ELR (cell line): ENCODE measurements at places on chromosomes 3 and 15.

DNA sequence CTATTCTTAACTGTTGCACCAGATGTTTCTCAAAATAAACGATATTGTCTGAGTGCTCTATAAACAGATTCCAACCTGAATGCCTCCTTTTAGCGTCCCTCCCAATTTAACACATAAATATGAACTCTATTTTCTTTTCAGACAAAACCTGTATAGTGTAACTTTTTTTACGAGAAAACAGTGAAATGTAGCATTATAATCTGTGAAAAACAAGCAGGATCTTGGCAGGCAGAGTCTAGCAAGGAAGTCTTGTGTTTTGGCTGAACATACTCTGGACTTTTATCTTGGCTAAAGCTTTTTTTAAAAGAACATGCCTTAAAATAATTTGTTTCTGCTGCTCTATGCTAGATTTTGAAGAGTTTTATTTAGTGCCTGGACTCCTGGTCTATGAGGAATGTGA, 150.5 kb downstream of the ROBO2 start:
- no peak for DNase-seq

DNA sequence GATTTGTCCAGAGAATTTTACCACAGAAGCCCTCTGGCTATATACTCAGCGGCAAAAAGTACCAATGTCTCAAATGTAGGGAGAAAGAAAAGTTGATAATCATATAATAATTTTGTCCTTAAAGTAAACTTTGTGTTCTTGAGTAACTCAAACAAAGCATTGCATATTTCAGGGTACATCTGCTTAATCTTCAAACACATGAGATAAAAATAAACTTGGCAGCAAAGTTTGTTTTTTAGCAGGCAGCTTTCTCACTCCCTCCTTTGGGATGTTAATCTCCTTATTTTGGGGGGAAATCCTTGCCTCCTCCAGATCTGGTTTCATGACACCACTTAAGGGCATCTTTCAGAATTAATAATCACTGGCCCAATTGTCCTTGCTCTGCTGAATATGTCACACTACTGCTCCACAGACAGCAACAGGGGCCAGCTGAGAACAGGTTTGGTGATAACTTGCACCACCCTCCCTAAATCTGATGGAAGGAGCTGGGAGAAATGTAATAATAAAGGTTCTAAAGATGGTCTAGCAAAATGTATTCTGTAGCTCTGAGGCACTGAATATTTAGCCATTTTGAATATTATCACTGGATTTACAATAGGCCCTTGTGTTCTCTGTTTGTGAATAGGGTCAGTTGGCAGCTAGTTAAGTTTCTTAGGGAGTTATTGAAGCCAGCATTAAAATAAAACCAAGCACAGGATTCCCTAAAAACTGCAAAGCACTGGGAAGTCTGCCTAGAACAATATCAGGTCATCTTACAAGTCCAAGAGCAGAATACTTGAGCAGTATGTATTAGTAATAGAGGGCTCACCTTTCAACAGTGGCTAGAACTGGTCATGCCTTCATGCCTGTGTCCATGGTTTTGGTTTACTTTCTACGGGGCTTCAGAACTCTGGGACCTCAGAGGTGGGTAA, 79.2 kb downstream of the EFL1 start:
- no peak for DNase-seq

DNA sequence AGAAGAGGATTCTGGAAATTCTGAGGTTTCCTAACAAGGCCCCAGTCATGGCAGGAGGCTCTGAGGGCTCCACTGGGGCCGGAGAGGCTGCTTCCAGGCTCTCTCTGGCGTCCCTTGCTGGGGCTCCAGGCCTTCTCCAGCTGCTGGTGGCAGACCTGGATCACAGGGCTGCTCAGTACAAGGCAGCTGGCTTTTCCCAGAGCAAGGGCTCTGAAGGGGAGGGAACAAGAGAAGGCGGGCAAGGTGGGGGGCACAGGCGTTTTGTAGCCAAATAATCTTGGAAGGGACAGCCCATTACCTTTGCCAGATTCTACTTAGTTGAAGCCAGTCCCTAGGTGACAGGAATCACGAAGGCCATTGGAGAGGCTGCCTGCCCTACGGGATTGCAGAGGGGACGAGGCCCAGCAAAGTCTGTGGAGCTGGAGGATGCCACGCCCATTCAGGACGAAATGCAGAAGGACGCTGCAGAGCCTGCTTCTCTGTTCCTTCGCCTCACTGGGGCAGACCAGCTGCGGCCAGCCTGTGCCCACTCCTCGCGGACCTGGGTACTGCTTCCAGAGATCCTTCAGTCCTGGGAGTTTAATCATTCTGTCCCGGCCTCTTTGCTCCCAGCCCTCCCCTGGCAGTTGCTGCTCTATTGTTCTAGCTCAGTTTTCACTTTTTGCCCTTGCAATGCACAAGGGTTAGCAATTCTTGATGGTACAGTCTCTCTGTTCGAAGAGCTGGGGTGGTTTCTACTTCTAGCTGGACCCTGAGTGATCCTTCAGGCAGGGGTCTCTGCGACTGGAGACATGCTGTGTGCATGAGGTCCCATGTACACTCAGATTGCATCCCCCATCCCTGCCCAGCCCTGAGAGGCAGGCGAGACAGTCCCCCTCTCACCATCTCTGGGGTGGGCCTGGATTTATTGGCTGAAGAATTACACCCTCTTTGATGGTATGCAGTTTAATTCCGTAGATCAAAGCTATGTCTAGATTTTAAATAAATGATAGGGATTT, 149.3 kb upstream of the MEF2A start:
- no peak for DNase-seq

DNA sequence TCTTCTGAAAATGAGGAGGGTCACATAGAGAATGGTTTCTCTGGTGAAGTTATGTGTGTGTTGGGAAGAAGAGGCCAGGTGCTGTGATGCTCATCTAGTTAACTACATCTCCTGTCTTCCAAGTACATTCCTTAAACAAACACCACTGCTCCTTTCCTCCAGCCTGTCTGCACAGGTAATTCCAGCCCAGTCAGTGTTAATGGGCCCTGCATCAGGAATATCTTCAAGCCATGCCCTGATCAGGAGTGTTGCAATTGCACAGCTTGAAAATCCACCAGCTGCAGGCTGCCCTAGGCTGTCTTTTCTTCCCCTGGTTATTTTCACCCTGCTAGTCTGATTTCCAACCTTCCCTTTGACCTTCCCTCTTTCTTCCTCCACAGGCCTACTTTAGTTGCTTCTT, 41.9 kb upstream of the LMOD3 start:
- no peak for DNase-seq

GRCh38 chr15:63891079-63891767, 57.5 kb upstream of the HERC1 start:
- peak; percentile 78 for DNase-seq

DNA sequence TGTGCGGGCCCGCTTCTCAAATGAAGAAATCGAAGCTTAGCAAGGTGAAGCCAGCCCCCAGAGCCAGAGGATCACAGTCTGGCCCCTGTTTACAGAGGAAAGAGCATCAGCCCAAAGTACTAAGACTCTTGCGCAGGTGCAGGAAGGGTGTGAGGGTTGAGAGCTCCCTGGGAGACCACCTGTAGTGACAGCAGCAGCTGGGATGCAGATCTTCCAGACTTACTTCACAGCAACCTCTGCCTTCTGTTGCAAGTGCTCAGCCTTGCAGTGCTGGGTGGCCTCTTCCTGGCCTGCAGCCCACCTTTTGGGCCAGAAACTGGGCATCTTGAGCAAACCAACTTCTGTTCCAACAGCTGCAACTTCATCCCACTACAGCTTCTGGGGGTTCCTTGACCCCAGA, 19.7 kb downstream of the SPATA12 start:
- no peak for DNase-seq

GRCh38 chr15:66923438-66923881, 141.9 kb upstream of the SMAD3 start:
- DNase-seq: peak; percentile 55

- DNase-seq: no peak
Observed at GRCh38 chr15:95758451-95758850, 572.0 kb upstream of the NR2F2 start.

GRCh38 chr15:36428102-36428845, 151.2 kb upstream of the CDIN1 start:
- DNase-seq: peak; percentile 100

DNA sequence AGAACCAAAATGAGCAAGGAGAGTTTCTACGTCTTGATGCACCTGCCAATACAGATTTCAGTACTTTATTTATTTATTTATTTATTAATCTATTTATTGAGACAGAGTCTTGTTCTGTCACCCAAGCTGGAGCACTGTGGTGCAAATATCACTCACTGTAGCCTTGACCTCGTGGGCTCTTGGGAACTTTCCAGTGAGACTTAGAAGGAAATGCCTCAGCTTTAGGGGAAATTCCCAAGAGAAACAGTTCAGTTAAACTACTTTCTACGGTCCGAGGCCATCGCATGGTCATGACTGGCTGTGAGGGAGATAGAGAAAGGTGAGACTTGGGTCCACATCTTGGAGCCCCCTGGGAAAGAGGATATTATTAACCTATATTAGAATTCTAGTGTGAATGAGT, 47.0 kb upstream of the HERC1 start:
- peak; percentile 28 for DNase-seq

DNA sequence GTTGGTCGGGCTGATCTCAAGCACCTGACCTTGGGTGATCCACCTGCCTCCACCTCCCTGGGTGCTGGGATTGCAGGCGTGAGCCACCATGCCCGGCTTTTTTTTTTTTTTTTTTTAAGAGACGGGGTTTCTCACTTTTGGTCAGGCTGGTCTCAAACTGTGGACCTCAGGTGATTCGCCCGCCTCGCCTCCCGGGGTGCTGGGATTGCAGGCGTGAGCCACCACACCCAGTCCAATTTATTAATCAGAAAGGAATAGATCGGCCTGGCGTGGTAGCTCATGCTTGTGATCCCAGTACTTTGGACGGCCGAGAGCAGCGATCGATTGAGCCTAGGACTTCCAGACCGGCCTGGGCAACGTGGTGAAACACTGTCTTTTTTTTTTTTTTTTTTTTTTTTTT, 13.9 kb upstream of the GOLGA8M start:
- no peak for DNase-seq

- peak; percentile 1 for DNase-seq
Observed at GRCh38 chr3:94303897-94304296, 241.0 kb downstream of the NSUN3 start.

DNA sequence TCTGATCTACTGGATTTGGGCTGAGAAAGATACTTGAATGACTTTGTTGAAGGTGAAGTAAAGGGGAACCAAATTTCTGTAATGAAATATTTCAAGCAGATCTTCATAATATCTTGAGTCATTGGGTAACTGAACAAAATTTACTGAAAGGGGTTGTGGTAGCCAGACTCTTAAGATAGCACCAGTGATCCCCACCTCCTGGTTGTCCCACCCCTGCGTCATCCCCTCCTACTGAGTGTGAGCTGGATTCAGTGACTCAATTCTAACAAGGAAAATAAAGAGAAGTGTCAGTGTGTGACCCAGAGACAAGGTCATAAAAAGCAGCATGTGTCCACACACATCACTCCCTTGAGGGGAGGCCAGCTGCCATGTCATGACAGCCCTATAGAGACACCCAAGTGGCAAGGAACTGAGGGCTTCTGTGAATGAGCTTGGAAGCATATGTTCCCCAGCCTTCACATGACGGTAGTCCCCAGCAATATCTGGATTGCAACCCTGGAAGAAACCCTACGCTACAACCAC, 107.1 kb downstream of the MECOM start:
- no peak for DNase-seq

- no peak for DNase-seq
Observed at GRCh38 chr3:65871305-65872141, 167.2 kb downstream of the MAGI1 start.
